ENCODE measurements at places on chromosomes 16 and 17. TPM values are rescaled to one million over a fixed set of nuclear protein-coding genes. Genes with fewer than 3 reads are reported as not detected.

KCNJ18 gene
- total RNA-seq = not detected

ATP2A3 gene
- total RNA-seq = 12.0 TPM

CARD14 gene
- not detected for total RNA-seq

KRTAP2-1 gene
- not detected for total RNA-seq

CCDC47 gene
- total RNA-seq = 139 TPM

IKZF3 gene
- total RNA-seq = 1.7 TPM

PPM1E gene
- 4.9 TPM for total RNA-seq

NXN gene
- 20.8 TPM for total RNA-seq

TMEM235 gene
- not detected for total RNA-seq

MT1X gene
- 104 TPM for total RNA-seq

HBM gene
- not detected for total RNA-seq

ITGAD gene
- total RNA-seq = 0.24 TPM

EPOP gene
- total RNA-seq = 3.9 TPM

CDH16 gene
- 0.39 TPM for total RNA-seq

KCNJ12 gene
- total RNA-seq = 16.5 TPM

NECAB2 gene
- total RNA-seq = not detected

TBC1D3K gene
- total RNA-seq = not detected

PRSS53 gene
- total RNA-seq = 0.71 TPM

DRC7 gene
- not detected for total RNA-seq

CACNG4 gene
- 0.37 TPM for total RNA-seq

TEKT1 gene
- not detected for total RNA-seq

NOD2 gene
- total RNA-seq = 1.4 TPM

STX1B gene
- 1.1 TPM for total RNA-seq

TBC1D26 gene
- not detected for total RNA-seq

CES3 gene
- 0.63 TPM for total RNA-seq

MYH2 gene
- not detected for total RNA-seq

TPSD1 gene
- total RNA-seq = not detected

IGFALS gene
- not detected for total RNA-seq

KRTAP4-3 gene
- total RNA-seq = not detected

HSPB9 gene
- total RNA-seq = not detected

PIRT gene
- not detected for total RNA-seq

AGRP gene
- not detected for total RNA-seq

SKAP1 gene
- total RNA-seq = 0.88 TPM

TP53TG3 gene
- total RNA-seq = 0.53 TPM

KCNJ2 gene
- 5.7 TPM for total RNA-seq

VMO1 gene
- total RNA-seq = 0.81 TPM

CREBBP gene
- total RNA-seq = 39.3 TPM

VASN gene
- total RNA-seq = 10.6 TPM

ZNF668 gene
- total RNA-seq = 6.6 TPM

DNASE1L2 gene
- 0.65 TPM for total RNA-seq

KRT15 gene
- 0.37 TPM for total RNA-seq

RTN4RL1 gene
- total RNA-seq = 6.2 TPM

RNF157 gene
- total RNA-seq = 11.1 TPM

NPIPA5 gene
- total RNA-seq = 8.6 TPM

KRT32 gene
- total RNA-seq = not detected

TERB1 gene
- total RNA-seq = not detected

KRTAP4-4 gene
- not detected for total RNA-seq

SMIM5 gene
- 8.6 TPM for total RNA-seq

SMPD3 gene
- total RNA-seq = 1.3 TPM

KRT20 gene
- total RNA-seq = not detected

MAPT gene
- 24.0 TPM for total RNA-seq

CFAP97D1 gene
- total RNA-seq = not detected

TRPV3 gene
- total RNA-seq = 2.1 TPM

ZNF23 gene
- 5.8 TPM for total RNA-seq

GDPD1 gene
- 2.0 TPM for total RNA-seq

KRT26 gene
- not detected for total RNA-seq

CES5A gene
- 0.26 TPM for total RNA-seq

TP53TG3D gene
- total RNA-seq = 0.59 TPM

CCR7 gene
- total RNA-seq = 0.29 TPM

Measured in left cardiac atrium (tissue), 4 donors.